T-helper 9 cell (primary cell): ENCODE measurements at places on chromosomes 13 and 19.

DNA sequence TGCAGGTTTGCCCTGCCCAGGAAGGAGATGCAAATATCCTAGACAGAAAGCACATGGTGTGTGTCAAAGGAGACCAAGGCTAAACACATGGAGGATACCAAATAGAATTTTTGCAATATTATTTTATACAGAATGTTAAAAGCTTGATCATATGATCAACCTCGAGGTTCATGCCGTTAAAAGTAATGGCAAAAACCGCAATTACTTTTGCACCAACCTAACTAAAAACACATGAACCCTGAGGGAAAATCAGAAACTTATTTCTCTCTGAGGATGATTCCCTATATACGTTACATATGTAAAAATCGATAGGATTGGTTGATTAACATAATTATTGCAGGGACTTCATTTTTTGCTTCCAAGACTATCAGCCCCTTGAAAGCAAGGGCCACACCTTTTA is 88.1 kb downstream of the MZT1 start:
- DNase-seq: no peak

DNA sequence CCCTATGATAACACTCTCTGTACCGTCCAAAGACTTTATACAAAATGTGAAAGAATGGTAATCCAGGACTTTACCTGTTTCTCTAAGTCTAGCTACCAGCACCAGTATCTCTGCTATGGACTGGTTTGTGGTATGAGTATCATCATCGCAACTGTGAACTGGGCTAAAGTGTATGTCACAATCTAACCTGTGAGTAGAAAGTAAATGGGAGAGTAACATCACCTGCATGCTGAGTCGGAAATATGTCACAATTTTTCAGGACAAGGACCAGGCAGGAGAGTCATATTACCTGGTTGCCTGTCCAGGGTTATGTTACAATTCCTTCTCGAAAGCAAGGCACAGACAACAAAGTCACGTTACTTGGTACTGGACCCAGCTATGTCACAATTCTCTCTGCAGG is 5.1 kb upstream of the ZNF43 start:
- DNase-seq: no peak

- DNase-seq: no peak
Measured at GRCh38 chr13:77833331-77833863, 85.2 kb downstream of the EDNRB start.

DNA sequence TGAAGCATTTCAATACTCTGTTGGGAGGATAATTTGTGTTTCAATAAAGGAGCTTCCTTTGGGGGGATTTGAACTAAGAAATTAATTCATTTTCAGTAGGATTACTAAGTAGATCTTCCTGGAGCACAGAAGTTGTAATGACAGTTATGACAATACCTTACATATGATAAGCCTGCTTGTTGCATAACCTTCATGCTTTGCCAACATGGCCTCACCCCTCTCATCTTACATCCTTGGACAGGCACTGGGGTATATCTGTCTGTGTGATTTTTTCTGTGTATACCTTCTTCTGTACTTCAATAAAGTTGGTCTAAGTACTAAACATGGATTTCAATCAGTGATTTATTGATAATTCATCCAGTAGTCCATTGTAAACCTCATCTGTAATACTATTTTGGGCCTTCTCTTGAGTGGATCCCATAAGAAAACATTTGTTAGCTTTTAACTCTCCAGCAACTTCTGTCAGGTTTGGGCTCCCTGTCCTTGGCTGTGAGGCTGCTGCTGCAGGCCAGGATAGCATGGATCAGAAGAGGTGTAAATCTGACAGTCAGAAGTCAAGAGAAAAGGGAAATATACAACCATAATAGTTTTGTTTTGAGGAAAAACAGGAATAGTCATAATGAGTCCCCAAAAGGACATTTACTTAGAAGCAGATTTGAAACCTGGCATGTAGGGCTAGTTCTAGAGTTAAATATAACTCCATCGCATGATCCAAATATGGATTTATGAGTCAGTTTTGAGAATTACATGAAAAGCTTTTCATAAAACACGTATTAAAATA is 422.2 kb downstream of the KLF5 start:
- DNase-seq: no peak

DNA sequence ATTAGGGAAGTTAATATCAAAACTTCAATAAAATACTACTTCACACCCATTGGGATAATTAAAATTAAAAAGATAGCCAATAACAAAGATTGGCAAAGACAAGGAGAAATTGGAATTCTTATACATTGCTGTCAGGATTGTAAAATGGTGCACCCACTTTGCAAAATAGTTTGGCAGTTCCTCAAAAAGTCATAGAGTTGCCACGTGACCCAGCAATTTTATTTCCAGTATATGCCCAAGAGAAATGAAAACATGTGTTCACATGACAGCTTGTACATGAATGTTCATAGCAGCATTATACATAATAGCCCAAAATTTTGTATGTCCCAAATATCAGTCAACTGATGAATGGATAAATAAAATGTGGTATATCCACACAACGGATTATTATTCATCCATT is 3.3 kb downstream of the MBD3L1 start:
- DNase-seq: no peak

- DNase-seq: no peak
Measured at GRCh38 chr19:38725469-38726283, 18.6 kb downstream of the CAPN12 start.

DNA sequence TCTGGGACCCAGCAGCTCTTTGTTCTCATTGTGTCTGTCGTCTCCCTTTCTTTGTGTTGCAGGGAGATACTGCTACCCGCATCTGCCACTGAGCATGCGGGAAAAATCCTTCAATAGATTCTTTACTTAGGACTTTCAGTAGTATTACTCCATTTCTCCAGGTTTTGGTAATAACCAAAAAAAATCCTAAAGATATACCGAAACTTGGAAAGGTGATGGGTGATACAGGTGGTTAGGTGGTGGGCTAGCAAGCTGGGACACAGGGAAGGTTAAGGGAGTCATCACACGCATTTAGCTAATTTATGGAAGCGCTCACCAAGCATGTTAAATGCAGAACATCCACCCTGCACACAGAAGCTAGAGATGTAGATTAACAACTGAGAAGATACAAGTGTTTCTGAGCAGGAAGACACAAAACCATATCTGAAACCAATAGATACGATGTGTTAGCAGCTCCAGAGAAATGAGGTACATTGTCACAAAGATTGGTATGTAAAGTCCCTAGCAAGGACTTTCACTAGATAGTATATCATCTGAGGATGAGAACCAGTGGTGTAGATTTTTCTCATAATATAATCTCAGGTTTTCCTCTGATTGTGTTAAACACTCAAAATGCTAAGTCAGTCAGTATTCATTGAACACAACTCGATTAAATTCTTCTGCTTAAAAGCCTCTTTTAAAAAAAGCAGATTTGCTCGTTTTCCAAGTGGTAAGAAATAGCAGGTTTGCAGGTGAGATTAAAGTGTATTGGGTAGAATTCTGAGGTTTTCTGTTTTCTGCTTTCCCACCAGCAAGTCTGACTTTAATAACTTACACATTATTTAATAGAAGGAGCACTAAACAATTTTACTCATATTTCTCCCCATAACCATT is 1.2 kb upstream of the SLAIN1 start:
- DNase-seq: no peak

DNA sequence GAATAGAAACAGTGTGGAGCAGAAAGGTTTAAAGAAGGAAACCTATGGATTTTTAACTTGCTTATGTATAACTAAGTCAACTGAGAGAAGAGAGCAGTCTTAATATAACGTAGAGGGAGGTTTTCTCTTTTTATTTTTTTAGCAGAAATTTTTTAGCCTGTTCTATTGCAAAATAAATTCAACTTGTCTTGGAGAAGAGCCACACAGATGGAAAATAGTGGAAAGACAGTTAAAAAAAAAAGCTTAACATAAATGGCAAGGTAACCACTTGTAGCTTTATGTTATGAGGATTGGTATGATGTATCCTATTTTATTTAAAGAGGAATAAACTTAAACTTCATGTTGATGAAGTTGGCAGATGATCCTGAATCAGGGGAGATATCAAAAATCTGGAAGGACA is 312.4 kb downstream of the SHISA2 start:
- DNase-seq: no peak

DNA sequence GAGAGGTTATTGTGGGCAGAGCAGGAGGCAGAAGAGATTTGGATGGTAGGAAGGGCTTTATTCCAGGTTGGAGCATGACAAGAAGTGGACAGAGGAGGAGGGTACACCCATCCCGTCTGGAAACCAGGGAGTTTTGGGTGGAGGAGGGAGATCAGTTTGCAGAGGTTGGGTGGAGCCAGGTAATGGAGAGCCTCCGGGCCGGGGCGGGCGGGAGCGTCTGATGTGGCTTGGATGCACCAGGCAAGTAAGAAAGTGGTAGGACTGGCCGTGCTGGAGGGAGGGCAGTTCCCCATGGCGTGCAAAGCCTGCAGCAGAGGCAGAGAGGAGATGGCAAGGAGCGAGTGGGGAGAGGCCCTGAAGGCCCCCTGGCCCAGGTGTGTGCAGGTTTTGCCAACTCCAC is 10.9 kb downstream of the IGFLR1 start:
- no peak for DNase-seq

DNA sequence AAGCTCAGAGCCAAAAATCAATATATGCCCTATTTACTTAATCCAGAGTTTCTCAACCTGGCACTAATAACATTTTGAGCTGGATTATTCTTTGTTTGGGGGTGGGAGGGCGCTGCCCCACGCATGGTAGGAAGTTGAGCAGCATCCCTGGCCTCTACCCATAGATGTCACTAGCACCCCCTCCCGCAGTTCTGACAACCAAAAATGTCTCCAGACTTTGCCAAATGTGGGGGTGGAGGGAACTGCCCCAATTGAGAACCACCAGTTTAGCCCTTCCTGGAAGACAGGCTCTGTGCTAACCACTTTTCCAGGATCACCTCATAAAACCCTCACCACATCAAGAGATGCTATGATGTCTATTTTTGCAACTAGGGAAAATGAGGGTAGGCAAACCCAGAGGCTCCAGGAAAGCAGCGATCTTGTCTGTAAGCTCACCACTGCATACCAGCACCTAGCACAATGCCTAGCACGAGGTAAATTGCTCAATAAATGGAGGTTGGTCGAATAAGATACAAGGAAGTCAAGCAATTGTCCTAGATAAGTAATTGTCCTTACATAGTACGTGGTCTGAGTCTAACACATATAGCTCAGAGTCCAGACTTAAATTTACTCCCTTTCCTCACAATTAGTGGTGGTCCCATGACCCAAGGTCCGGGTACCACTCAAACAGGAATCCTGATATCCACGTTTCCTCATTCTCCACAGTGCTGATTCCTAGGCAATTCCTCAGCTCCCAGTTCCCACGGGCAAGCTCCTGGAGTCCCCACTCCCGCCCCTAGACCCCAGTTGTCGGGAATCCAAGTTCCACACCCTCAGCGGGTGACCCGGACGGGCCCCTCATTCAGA is 892 bp downstream of the TRIR start:
- DNase-seq: no peak

GRCh38 chr13:46124967-46125933 is 20.4 kb upstream of the CPB2 start:
- DNase-seq: no peak

DNA sequence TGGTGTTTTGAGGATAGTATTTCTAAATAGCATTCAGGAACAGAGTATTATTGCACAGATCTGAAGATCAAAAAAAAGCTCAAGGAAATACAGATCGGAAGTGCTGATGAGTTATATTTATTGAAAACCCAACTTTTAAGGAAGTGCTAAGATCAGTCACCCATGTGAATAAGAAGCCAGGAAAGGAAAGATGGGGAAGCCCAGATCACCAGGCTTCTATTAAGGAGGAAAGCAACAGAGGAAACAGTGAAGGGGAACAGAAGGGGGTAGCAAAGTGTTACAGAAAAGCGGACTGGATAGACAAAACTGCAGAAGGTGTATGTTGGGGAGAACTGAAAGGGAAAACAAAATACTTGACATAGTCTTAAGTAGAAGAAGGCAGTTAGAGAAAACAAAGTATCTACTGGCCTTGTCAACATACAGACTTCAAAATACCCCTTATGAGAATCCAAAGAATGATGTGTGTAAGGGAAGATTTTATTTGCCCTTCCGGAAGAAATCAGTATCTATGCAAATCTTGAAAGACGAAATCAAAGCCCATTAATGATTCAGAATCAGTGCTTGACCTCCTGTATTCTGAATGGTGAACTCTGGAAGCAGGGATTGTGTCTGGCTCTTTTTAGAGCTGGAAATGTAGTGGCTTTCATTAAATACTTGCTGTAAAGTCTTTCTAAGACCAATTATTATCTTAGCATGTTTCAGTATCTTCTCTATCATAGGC is 12.1 kb downstream of the UFM1 start:
- DNase-seq: no peak

DNA sequence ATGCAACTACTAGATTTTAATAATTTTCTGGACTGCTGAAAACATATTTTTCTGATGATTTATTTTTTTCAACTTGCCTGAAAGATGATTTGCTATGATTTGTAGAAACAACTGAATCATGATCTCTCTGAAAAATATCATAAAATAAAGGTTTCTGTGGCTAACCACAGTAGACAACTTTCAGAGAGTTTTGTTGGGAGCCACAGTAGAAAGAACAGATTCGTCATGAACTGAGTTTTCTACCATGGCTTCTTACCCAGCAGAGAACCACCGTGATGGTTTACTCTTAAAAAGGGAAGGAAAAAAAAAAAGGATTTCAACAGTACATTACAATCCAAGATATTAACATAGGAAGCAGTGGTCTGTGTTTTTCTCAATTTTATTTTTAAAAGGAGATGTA is 18.0 kb downstream of the ZAR1L start:
- no peak for DNase-seq

GRCh38 chr13:32135655-32136054 is 104.1 kb downstream of the FRY start:
- no peak for DNase-seq

- DNase-seq: no peak
Measured at GRCh38 chr13:95301968-95302393, 730 bp upstream of the ABCC4 start.

- no peak for DNase-seq
Measured at GRCh38 chr19:13241231-13242104, 91.3 kb downstream of the IER2 start.

DNA sequence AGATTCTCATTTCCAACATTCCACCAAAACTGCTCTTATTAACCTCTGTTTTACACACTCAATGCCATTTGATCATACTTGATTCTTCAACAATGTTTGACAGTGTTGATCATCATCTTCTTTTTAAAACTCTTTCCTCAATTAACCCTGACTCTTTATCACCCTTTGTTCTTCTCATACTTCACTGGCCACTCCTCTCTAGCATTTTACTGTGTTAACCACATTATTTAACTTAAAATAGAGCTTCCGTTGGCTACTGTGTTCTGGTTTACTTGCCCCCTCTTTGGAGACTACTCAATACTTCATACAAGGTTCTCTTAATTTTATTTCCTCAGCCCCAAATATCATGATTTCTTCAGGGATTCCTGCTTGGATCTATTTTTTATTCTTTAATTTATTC is 121.1 kb upstream of the SPRY2 start:
- no peak for DNase-seq

- peak; percentile 37 for DNase-seq
Measured at GRCh38 chr13:40315416-40316064, 350.9 kb downstream of the FOXO1 start.

GRCh38 chr19:56356944-56357343 is 36.4 kb downstream of the ZNF582 start:
- no peak for DNase-seq
